ENCODE measurements at places on chromosomes 12 and 14.

DNA sequence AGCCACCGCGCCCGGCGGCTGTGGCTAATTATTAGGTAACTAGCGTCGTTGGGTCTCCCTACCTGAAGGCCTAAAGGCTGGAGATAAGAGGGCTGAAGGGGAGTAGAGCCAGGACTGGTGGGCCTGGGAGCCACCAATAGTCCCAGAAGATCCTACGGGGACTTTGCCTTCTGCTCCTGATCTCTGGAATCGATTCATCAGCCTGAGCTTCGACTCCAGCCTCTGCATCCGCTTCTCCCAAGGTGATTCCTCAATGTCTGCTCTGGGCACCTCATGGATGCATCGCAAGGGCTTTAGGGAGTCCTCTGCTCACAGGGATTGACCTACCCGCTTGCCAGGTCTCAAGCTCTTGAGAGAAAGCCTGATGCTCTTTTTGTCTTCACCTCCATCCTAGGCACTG is 14.7 kb upstream of the KDM2B start:
- DNase-seq = no peak

DNA sequence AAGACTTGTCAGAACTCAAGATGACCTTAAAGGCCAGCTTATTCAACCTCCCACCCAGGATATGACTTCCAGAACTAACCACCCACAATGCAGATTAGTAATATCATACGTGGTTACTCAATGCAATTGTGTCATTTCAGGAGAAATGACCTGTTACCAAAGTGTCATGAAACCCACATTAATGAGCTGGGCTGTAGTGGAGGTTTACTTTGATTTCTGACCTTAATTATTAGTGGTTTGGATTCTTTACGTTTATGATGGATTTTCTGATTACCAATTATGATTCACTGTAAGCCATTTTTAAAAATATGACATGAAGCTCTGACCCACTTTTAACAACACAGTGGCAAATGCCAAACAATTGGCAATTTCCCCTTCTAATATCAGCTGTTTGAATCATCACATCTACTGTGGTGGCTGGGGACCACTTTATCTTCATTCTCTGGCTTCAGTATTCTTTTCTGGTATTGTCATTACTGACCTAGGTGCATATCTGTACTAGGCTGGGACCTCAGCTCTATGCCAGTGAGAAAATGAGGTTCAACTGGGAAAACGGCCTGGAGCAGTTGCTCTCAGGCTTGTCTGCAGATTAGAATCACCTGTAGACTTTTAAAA is 223.3 kb downstream of the RGS6 start:
- no peak for DNase-seq

- DNase-seq = no peak
Observed at GRCh38 chr14:72499746-72500145, 394.2 kb downstream of the DPF3 start.

DNA sequence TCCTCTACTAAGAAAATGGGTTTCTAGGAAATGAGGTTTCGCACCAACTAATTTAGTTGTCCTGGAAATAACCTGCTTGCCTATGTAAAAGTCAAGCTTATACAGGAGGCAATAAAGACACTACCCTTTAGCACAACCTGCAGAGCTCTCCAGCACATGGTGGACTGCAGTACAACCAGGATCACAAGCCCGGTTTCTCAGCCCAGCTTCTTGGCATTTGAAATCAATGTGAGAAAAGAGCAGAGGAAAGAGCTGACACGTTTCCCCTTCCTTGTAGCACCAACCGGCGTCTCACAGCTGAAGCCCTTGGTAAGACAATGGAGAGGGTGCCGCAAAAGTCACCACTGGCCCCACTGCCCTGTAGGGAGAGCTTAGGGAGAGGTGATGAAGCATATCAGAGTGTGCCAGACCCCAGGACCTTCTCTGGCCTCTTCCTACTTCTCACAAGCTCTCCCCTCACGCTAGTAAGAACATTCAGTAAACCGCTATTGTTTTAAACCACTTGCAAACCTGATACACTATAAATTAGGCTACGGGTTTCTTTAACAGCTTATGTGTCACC is 8.6 kb downstream of the SPTLC2 start:
- DNase-seq = peak; percentile 27

DNA sequence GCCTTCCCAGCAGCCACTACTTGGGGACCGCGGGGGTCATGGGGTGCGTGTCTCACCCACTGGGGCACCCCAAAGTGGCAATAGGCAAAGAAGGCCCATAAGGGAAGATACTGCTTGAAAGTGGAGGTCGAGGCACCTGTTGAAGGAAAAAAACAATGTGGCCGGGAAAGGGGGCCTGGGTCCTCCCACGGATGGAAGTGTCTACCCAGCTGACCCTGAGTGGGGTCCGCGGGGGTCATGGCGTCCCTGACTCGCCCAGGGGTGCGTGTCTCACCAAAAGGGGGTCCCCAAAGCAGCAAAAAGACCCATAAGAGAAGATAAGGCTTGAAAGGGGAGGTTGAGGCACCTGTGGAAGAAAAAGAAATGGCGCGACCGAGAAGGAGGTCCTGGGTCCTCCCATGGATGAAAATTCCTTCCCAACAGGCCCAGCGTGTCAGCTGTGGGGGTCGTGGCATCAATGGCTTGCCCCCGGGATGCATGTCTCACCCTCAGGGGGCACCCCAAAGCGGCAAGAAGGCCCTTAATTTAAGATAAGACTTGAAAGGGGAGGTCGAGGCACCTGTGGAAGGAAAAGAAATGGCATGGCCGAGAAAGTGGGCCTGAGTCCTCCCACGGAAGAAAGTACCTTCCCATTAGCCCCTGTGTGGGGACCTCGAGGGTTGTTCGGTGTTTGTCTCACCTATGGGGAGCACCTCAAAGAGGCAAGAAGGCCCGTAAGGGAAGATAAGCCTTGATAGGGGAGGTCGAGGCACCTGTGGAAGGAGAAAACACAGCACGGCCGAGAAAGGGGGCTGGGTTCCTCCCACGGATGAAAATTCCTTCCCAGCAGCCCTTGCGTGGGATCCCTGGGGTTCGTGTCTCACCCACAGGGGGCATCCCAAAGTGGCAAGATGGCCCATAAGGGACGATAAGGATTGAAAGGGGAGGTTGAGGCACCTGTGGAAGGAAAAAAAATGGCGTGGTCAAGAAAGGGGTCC is 266.0 kb downstream of the ALG10 start:
- no peak for DNase-seq

- DNase-seq = no peak
Observed at GRCh38 chr12:63264629-63265028, 113.6 kb upstream of the AVPR1A start.

GRCh38 chr12:118307069-118307954 is 65.4 kb downstream of the TAOK3 start:
- DNase-seq = no peak
